ENCODE measurements at places on chromosomes 11 and 22.
A peak's percentile ranks its signal among the peaks of the same experiment; 100 is the strongest.

GRCh38 chr11:27120211-27120610, 79.6 kb downstream of the BBOX1 start:
- no peak for DNase-seq

- DNase-seq = no peak
These were observed 797 bp downstream of the STARD10 start for GRCh38 chr11:72793076-72793424.

DNA sequence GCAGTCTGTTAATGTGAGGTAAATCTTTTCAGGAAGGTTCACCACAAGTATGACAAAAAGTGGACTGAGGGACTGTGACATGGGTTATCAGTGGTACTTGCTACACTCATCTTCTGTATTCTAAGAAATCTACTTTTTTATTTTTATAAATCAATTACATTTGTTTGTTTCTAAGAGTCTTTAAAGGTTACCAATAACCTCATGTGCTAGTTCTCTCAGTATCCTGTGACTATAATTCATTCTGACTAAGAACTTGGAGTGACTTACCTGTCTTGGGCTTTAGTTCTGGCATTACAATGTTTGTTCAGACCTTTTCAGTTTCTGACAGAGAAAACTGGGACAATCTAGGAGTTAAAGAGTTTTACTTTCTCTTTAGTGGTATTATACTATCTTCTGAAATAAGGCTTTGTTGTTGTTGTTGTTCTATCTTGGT, 108.4 kb downstream of the PDE3B start:
- DNase-seq = no peak

DNA sequence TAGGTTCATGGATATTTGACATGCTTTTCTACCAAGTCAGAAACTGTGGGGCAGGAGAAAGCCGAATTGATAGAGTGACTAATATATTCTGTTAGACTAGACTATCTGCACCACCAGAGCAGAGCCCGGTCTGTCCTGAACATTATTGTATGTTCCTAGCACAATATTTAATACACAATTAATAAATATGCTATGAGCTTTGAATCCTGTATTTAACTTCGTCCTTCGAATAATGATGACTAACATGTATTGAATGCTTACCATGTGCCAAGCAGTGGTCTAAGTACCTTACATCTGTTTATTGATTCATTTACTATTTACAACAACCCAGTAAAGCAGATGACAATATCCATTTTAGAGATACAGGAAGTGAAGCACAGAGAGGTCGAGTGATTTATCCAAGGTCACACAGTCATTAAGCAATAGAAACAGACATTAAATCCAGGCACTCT, 44.8 kb upstream of the ANO3 start:
- no peak for DNase-seq

DNA sequence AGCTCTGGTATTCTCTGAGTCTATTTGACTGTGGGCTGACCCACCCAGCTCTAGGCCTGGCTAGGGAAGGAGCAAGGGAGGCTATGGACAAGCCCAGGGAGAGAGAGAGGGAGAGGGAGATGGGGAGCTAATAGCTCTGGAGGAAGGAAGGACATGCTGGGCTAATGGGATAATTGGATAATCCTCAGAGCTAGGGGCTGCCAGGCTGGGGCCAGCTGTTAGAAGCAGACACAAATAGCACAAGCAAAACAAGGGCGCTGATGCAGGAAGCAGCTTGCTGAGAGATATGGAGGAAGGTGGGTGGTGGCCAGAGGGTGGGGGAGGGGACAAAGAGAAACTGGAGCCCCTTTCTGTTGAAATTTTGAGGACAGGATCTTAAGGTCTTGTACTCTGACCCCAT, 23.2 kb downstream of the ADORA2A start:
- no peak for DNase-seq

GRCh38 chr11:59556917-59557348, 45.6 kb downstream of the OR4D9 start:
- DNase-seq = peak; percentile 18

DNA sequence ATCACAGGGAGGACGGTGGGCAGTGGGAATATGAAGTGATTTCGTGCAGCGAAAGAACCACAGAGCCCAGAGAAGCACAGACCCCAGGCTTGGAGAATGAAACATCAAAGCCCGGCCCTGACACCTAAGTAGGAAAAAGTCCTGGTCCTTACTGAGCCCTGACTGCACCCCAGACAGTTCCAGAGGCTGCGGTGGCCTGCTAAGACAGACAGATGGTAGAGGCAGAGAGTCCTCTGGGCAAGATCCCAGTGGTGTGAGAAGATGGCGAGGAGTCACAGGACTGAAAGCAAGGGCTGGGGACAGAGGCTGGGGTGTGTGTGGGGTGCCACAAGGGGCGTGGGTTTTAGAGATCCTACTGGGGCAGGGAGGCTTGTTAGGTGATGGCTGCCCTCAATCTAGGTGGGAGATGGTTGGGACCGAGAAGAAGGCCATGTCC, 3.7 kb downstream of the CBX6 start:
- DNase-seq = no peak

GRCh38 chr11:9660886-9661285, 3.0 kb upstream of the SWAP70 start:
- no peak for DNase-seq

- no peak for DNase-seq
These were observed 6.9 kb downstream of the IL18BP start for GRCh38 chr11:72005347-72006260.

GRCh38 chr11:2092956-2093412, 46.2 kb downstream of the IGF2 start:
- DNase-seq = no peak

DNA sequence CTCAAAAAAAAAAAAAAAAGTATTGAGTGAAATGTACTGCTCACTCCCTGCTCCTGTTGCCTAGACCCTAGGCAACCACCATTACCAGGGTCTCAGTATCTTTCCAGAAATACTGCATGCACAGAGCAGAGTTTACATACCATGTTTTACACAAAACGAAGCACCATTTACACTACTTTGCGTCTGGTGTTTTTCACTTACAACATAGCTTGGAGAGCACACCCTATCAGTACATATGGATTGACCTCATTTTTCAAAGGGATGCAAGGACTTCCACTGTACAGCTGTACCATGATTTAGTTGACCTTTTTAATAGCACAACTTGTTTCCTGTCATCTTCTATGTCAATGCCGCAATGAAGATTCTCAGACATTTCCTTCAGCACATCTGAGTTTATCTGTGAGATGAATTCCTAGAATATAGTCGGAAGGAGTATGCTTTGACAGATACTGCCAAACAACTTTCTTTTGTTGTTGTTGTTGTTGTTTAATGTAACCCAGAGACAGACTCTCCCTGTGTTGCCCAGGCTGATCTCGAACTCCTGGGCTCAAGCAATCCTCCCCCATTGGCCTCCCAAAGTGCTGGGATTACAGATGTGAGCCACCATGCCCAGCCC, 6.1 kb downstream of the MYH9 start:
- no peak for DNase-seq

DNA sequence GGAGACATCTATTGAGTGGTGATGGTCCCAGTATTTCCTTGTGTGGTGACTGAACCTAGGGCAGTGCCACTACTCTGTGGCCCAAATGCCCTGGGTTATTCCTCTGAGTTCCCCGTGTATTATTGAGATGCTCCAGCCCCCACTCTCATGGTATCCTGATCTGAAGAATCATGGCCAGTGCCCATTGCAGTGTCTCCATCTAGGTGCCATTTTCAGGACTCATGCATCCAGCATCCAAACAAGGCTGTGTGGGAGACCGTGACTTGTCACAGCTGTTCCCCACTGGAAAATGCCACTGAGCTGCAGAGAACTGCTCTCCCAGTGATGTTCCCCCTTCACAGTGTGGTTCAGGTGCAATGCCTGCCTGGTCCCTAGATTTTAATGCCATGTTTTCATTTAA, 24.7 kb downstream of the GGTLC2 start:
- no peak for DNase-seq

GRCh38 chr11:82634091-82634490, 99.6 kb downstream of the FAM181B start:
- no peak for DNase-seq

DNA sequence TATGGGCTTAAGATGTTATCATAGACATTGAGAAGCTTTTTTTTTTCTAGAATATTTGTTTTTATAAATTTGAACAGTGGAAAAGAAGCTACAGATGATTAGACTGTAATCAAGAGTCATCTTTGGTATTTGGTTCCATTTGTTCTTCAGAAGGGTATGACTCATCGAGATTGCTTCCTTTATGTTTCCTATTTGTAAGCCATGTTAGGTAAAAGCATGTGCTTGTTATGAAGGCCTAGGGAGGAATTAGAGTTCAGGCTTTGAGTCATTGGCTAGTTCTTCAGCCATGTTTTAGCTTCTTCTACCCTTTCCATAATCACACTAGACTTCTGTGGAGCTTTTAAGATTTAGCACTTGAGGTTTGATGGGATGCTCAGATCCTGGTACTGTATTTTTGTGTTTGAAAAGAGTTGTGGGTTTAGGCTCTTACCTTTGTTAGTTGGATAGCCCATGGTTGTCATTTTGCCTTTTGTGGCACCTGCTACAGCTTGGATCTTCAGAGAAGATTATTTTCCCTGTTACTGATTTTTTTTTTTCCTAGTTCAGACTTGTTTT, 44.3 kb downstream of the POLD3 start:
- DNase-seq = peak; percentile 67

GRCh38 chr11:250740-251299, 14.0 kb downstream of the PSMD13 start:
- peak; percentile 14 for DNase-seq

GRCh38 chr11:8231979-8232378, 31.7 kb downstream of the LMO1 start:
- no peak for DNase-seq

- no peak for DNase-seq
These were observed 6.9 kb downstream of the SMCO4 start for GRCh38 chr11:93536101-93536861.

DNA sequence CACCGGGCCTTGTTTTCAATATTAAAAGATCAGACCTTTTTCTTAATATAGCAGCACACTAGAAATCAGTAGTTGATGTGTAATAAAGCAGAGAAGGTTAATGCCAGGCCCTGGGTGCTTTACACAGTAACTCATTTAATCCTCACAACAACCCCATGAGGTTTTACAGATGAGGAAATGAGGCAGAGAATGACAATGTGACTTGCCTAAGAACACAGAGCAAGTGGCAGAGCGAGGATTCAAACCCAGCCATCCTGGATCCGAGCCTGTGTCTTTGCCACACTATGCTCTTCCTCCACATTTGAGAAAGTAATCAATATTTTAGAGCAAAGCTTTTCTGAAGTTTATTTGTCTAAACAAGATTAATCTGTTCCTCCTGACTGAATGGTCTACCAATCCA, 7.2 kb downstream of the JAML start:
- DNase-seq = no peak

GRCh38 chr22:20430720-20431510, 6.7 kb downstream of the SCARF2 start:
- DNase-seq = no peak

DNA sequence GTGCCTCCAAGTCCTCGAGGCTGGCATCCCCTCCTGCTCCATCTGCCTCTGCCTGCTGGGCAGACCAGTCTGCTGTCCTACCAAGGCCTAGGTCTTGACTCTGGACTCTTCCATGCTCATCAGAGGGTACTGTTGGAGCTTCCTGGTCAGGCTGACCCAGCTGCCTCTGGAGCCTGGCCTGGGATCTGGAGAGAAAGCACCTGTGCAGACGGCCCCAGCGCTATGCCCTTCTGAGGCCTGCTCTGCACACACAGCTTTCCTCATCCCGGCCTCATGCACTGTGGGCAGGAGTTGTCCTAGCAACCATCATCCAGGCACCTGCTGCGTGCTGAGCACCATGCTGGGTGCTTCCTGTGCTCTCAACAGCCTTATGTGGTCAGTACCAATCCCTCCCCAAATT, 70.8 kb downstream of the CDKN1C start:
- DNase-seq = no peak

GRCh38 chr22:47375621-47376321, 613.3 kb downstream of the TBC1D22A start:
- no peak for DNase-seq

- DNase-seq = no peak
These were observed 69.4 kb downstream of the LINC01488 start for GRCh38 chr11:69550846-69551245.

DNA sequence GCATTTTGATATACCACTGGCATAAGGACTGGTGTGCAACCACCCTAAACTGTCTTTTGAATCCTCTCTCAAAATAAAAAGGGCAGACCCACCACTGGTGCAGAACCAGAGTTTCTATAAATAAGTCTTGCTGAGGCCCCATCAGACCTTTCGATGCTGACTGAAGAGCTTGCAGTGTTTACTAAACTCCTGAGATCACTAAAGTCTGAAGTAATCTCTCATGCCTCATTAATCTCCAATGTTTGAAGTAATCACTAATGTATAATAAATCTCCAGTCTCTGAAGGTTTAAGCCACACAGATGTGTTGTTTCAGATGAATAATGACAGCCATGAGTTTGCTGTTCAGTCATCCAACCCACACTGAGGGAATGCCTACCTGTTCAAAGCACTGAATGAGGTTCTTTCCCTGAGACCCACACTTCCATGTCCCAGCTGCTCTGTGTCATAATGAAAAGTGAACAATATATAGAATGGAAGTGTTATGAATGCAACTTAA, 50.6 kb upstream of the DEUP1 start:
- no peak for DNase-seq

GRCh38 chr11:6482441-6482840, 1.1 kb downstream of the TIMM10B start:
- no peak for DNase-seq

DNA sequence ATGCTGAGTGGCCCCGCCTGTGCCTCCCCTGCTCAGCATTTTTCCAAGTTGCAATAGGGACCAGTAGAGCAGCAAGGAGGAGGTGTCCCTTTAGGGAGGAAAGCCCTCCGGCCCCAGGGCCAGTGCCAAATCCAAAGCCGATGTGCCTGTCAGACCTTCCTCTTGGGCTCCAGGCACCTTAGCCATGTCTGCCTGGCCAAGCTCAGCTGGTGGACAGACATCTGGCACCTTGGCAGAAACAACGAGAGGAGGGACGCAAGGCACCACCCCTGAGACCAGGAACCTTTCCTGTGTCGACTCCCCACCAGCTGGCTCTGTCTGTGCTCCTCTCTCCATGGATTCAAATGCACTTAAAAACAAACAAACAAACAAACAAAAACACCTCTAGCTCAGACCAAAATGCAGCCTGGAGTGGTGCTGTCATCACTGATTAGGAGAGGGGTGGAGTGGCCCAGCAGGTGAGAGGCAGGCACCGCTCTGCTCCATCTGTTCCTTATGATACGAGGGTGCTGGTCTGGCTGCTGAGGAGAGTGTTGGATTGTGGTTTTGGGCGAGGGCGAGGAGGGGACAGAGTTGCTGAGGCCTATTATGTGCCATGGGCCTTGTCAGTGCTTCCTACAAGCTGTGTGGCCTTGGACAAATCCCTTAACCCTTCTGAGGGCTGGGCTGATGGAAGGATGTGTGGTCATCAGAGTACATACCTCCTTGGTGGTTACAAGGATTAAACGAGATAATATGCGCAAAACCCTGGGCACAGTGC, 46.2 kb downstream of the TP53I11 start:
- no peak for DNase-seq

GRCh38 chr11:85755285-85755684, 55.7 kb downstream of the SYTL2 start:
- no peak for DNase-seq

GRCh38 chr22:47564651-47565434, 802.4 kb downstream of the TBC1D22A start:
- DNase-seq = no peak
